ENCODE measurements at places on chromosomes 12 and 14. TPM values are rescaled to one million over a fixed set of nuclear protein-coding genes. Genes with fewer than 3 reads are reported as not detected.

Gene LALBA
- not detected for total RNA-seq

Gene TEX52
- not detected for total RNA-seq

Gene FCF1
- 77.6 TPM for total RNA-seq

Gene SPX
- 1.5 TPM for total RNA-seq

Gene AKAP5
- 1.0 TPM for total RNA-seq

Gene OASL
- total RNA-seq, result 4.0 TPM

Gene IAPP
- not detected for total RNA-seq

Gene OVCH1
- total RNA-seq, result not detected

Gene CEP83
- total RNA-seq, result 23.9 TPM

Gene ESRRB
- 0.30 TPM for total RNA-seq

Gene KLRD1
- not detected for total RNA-seq
